Globus pallidus (tissue), 1 donor: ENCODE measurements at places on chromosomes 3 and 15.

DNA sequence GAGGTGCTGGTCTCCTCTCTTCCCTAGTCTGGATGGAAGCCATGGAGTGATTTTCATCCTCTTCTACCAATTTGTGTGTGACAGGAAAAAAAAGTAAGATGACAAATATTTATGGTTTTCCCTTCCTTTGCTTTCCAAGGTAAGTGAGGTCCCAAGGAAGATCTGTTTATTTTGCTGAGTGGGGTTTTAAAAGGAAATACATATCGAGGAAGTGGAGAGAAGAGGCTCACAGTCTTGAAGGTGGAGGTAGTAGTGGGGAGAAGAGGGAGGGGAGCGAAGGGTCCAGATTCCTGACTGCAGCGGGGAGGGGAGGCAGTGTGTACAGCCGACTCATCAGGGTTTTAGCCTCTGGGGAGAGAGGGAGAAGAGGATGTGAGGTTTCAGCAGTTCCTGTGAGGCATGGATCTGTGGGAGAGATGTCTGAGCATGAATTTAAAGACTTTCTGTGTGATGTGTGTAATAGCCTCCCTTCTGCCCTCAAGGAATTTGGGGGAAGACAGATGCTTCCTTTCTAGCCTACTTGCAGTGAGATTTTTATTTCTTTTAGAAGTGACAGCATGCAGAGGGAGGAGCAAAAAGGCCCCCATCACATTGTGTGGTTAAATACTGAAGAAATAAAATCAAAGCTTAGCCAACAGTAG, 272.4 kb downstream of the THRB start:
- DNase-seq = no peak

DNA sequence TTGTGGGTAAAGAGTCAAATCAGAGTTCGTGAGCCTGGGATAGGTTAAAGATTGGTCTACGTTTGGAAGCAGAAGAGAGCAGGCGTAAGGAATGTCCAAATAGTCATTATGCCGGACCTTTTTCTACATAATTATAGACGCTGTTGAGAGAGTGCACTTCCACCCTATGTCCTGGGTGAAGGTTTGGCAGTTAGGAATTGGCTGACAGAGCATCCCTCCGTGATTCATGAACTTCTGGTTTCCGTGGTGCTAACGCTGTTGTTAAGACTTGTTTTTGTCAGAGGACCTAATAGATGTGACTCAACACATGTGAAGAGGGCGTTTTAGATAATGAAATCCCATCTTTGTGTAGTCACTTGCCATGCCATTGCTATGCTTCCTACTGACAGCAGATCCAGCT, 1.1 kb downstream of the EAF1 start:
- no peak for DNase-seq

DNA sequence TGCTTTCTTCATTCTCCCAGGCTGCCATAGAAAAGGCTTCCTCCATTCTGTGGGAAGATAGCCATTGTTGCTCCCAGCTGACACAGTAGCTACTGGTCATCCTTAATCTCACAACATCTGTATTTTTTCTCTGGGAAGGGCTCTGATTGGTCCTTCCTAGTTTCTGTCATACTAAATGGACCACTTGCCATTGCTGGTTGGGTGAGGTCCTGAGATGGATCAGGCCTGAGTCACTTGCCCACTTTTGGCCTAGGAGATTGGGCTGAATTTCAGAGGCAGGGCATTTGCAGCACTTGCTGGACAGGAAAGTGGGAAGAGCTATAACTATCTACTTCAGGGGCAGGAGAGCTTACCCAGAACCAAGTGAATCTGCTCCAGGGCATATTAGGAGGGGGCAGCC, 106.5 kb upstream of the PROK2 start:
- no peak for DNase-seq

- DNase-seq = no peak
These were observed 22.1 kb downstream of the RAB8B start for GRCh38 chr15:63211549-63211948.

- peak; percentile 63 for DNase-seq
These were observed 45.7 kb downstream of the B3GNT5 start for GRCh38 chr3:183298701-183299153.
